ENCODE measurements at places on chromosomes 11 and 22.

DNA sequence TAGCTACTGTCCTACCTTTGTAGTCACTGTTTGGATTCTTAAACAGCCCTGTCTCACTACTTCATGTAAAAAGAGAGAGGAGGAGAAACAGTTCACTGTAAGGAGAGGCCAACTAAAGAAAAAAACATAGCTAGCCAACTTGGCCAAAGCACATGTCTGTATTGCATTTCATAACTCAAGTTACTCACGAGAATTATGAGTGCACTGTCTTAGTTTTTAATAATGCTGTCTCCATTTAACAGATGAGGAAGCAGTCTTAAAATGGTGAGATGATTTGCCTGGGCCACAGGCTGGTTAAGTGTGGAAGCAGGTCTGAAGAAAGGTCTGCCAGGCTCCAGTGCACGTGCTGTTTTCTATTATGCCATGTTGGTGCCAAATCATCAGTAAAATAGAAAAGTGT, 104.5 kb downstream of the UVRAG start:
- no peak for DNase-seq

- DNase-seq, result no peak
Observed at GRCh38 chr11:131136486-131136885, 220.2 kb upstream of the SNX19 start.

DNA sequence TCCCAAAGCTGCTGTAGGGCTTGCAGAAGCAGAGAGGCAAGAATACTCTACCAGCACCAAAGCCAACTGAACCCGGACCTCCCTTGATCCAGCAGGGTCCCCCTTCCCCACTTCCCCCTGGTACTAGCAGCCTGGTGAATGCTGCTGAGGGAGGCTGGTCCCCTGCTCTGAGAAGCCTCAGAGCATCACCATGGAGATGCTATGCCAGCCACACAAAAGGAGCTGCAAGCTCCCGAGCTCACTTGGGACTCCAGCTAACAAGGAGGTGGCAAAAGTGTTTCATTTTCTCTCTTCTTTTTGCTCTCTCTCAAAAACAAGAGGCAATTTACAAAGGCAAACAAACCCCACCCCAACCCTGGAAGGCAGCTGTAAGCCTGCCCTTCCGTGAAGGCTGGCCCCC, 509.8 kb downstream of the BUD13 start:
- DNase-seq, result no peak

DNA sequence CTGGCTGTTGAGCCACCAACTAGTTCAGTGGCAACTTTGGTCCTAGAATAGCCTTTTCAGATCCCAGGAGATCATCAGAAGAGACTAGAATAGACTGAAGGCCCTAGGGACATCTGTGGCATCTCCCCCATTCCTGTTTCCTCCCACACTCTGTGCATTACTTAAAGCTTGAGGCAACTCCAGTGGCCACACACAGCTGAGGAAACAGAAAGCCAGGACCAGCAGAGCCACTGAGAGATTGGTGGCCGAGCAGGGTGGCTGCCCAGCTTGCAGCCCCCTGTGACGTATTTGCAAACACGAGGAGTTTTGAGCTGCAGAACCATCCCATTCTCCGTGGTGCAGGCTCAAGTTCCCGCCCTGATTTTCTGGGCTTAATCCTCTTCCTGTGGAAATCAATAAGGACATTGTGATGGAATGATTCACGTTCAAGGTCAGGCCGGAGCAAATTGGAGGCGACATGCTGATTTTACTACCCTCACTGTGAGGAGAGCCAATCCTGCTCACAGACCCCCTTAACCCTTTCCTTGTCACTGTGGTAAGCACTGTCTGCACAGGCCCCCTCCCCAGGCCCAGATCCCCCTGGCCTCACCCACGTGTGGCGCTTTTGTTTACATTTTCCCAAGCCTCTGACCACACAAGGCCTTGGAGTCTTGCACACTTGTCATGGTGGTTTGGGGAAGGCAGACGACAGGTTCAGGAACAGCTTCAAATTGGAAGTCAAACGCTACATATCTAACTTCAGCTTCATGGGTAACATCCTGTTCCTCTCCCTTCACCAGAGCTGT, 69.1 kb upstream of the MYOD1 start:
- DNase-seq, result no peak

DNA sequence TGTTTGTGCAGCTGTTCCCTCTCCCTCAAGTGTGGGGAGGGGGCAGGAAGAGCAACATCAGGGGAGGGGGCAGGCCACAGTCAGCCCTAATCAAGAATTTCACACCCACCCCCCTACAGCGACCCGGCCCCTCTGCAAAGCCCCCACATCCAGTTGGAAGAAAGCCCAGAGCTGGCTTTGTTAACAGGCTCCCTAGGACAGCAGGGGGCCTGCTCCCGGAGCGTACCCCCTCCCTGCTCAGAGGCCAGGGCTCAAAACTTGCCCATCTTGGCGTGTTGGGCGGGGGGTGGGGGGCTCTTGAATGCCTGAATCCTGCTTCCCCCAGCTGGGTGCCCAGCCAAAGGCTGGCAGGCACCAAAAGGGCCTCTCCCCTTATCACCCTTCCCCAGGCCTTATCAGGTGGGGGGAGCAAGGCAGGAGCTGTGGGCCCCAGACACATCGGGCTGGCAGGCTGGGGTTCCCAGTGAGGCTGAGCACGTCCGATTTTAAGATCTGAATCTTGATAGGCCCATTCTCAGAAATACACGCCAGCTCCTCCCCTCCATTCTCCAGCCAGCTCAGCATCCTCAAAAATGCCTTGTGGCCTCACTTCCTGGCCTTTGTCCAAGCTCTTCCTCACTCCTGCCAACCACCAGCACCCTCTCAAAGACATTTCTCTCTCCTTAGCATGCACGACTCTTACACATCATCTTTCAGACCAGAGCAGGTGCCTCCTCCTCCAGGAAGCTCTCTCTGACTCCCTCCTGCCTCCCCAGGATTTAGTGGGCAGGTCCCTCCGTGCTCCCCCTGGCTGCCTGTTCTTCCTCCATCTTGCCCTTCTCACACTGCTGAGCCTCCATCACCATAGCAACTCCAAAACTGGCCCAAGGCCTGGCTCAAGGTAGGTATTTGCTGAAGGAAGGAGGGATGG, 384.8 kb downstream of the MN1 start:
- DNase-seq, result no peak

GRCh38 chr11:36509201-36509639, 852 bp downstream of the TRAF6 start:
- no peak for DNase-seq
